ENCODE measurements at places on chromosomes 1 and 21.

- no peak for DNase-seq
These were observed 56.1 kb upstream of the BCL10 start for GRCh38 chr1:85332575-85332974.

DNA sequence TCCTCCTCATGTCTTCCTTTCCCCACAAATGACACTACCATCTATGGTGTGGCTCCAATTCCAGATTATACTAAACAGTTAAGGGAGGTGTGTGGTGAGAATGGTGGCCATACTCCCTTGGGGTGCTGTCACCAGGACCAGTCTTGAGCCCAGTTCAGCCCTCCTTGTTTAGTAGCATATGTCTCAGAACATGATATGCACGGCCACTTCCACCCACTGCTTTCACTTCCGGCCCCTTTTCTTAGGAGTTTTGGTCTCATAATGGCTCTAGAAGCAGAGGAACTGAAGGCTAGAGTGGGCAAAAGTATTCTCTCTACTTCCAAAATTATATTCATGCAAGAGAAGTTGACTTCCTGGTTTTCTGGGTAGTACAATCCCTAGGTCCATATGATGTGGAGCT, 45.3 kb upstream of the CACNA1E start:
- no peak for DNase-seq

- DNase-seq: peak; percentile 40
These were observed 39.0 kb upstream of the CADM3 start for GRCh38 chr1:159132271-159132881.

DNA sequence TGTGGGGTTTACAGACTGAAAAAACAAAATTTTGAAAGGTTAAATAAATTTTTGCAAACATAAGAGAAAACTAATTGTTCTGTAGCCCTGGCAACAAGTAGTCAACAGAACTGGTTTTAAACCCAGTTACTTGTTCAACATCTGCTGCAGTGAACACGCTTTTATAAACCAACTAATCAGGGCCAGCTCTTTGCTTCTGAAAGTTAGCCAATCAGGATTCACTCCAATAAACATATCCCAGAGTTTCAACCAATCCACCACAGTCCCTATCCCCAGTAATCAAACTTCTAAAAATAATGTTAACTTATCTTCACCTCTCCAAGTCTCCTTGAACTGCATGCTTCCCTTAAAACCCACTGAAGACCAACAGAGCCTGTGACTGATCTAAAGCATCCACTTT, 306.6 kb downstream of the CTH start:
- no peak for DNase-seq

GRCh38 chr21:42659416-42660117, 6.1 kb downstream of the PDE9A start:
- no peak for DNase-seq

DNA sequence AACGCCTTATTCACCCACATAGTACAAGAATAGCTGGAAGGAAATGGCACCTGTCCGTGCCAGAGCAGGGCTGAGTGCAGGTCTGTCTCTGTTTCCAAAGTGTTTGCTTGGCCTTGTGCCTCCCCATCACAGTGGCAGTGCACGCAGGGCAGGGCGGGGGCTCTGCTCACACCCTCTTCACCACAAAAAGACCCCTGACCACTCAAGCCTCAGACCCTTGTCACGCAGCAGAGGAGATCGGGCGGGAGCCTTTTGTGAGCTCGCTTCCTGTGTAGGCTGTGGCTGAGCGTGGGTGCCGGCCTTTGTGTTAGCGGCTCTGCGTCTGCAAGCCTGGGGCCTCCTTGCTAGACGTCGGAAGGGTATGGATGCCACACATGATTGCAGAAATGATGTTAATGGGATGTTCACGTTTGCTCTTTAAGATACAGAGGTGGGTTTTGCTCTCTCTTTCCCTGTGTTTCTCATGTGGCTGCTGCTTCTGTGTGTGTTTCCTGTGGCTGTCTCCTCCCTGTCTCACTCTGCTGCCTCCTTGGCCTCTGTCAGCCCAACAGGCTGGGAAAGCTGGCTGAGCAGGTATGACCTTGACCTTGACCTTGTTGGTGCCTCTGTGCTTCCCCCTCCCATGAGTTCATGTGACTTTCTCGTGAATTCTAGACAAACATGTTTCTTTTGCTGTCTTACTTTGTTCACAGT, 45.4 kb downstream of the S100B start:
- DNase-seq: peak; percentile 41

GRCh38 chr1:192183788-192184187, 25.5 kb downstream of the RGS18 start:
- DNase-seq: no peak

DNA sequence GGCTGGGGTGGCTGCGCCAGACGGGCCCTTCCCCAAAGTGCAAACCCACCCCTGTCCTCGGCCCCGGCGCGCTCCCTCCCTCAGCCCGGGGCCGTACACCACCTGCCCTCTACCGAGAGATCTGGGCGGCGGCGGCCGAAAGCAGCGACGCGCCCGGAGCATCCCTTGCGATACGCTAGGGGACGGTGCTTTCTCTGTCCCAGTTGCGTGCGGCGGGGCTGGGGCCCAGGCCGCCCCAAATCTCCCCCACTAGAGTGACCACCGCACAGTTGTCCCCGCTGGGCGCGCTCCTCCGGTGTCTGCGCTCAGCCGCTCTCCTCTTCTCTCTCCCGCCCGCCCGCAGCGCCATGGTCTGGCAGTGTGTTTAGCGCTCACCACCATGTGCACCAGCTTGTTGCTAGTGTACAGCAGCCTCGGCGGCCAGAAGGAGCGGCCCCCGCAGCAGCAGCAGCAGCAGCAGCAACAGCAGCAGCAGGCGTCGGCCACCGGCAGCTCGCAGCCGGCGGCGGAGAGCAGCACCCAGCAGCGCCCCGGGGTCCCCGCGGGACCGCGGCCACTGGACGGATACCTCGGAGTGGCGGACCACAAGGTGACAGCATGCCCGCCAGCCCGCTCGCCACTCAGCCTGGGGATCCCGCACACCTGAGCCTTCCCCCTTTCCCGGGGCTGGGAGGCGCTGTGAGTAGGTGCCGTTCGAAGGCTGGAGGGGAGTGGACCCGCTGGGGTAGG, 1.0 kb downstream of the ST6GALNAC5 start:
- DNase-seq: no peak

GRCh38 chr1:151024540-151025146, 11.7 kb upstream of the BNIPL start:
- peak; percentile 58 for DNase-seq

GRCh38 chr1:84698151-84699110, 8.2 kb upstream of the SSX2IP start:
- DNase-seq: no peak

DNA sequence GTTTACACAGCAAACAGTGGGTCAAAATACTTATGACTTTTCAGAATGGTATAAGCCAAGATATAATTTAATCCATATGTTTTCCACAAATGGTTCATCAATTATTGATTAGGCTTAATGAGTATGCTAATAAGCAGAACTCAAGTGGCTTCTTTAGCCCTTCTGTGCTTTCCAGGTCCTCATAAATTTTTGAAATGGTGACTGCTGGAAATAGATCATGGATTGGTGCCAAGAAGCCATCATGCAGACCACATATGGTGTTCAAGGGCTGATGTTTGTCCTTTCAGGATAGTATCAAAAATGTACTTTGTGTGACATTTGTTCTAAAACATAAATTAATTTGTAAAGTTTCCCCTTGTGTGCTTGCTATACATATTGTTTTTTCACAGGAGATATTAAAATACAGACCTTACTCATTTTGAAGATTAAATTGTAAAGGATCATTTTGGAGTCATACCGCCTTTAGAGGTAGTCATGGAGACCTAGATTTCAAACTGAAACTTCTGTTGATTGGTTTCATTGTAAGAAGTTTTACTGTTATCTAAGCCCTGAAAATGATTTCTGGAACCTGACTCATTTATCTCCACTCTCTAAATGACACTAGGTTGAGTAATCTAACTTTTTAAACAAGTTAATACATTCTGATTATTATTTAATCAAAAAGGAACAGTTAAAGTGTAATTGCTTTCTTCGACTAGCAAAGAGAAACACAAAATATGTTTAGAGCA, 507.9 kb downstream of the PLA2G4A start:
- no peak for DNase-seq

DNA sequence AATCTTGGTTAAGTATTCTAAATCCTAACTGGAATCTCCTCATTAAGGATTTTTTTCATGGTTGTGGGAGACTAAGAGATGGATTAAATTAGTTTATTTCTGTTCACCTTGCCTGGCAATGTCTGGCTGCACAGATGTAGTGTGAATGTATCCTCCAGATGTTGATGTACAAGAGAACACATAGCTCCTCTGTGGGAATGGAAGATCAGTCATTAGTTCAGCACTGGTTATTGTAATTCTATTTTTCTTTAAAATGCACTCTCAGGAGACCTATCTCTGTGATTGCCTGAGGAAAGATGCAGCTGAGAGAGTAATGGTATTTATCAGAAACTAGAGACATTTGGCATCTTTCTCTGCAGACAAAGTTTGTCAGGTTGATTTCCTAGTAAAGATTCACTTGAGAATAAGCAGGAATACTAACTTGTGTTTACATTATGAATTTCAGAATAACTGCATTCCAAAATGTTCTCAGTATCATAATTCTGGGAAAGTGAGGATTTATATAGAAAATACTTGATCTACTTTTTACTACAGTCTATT, 178.6 kb downstream of the GIPC2 start:
- no peak for DNase-seq

DNA sequence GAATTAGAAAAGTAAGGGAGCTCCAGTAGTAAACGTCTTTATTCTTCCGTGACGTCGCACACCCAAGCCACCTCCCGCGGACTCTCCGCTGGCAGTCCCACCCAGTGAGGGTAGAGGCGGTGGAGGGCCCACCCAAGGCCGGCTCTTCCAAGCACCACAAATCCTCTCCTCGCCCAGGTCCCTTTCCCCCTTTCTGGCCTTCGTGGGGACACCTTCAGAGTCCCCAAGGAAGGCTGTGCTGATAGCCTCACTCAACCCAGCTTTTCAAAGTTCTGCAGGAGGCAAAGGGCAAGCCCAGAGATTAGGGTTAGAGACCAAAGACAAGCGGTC, 349 bp upstream of the GPN2 start:
- no peak for DNase-seq

- no peak for DNase-seq
These were observed 238.4 kb downstream of the GPATCH2 start for GRCh38 chr1:217392441-217392840.

DNA sequence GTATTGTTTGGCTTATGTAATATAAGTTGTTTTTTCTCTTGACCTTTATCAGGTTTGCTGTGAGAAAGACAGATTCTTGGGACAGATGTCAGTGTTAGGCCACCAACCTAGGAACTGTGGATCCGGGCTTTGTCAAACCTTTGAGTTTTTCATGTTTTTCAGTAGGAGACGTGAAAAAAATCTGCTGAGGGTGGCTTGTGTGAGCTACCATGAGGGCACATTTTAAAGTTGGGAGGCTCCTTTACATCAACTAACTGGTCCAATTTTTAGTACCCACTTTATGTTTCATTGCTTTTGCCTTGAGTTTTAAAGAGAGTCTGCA, 801 bp downstream of the RPS6KC1 start:
- DNase-seq: no peak

- no peak for DNase-seq
These were observed 86.0 kb downstream of the SIM2 start for GRCh38 chr21:36784947-36785346.

DNA sequence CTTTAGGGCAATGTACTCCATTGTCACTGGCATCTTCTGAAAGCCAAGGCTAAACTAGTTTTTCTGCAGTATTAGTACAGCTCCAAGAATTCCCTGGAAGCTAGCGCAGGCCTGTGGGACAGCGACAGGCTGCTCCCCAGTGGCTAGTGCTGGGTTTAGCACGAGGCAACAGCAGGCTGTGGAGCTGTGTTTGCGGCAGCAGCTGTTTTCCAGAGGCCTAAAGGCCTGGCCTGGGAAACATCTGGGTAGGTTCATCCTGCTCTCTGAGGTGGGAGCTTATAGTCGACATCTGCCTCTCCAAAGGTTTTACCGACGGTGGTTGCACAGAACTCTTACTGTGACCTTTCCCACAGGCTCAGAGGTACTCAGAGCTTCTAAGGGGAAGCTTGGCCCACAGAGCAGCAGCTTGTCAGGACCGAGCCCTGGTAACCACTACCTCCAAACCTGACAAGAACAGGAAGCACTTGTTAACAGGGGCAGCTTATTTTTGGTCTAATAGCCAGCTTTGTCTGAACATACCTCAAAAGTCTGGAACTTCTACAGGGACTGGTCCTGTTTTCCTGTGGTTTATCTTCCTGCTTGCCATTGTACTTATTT, 17.2 kb downstream of the CC2D1B start:
- DNase-seq: no peak

DNA sequence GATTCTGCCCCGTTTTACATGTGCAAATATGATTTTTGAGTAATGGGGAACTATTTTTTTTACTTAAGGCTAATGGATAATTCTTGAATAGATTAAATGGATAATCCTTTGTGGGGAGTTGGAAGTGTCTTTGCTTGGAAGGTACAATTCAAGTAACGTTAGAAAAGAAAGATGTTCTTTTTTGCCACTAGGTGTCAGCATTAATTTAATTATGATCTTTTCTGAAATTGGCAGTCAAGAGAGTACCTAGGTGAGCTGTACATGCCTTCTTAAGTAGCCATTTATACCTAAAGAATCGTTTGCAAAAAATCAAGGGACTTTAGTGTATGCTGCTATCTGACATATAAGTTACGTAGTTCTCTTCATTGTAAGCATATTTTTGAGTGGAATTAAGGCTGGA, 2.2 kb downstream of the FBXO28 start:
- DNase-seq: peak; percentile 47

- DNase-seq: no peak
These were observed 12.6 kb upstream of the SERINC2 start for GRCh38 chr1:31400393-31400792.

DNA sequence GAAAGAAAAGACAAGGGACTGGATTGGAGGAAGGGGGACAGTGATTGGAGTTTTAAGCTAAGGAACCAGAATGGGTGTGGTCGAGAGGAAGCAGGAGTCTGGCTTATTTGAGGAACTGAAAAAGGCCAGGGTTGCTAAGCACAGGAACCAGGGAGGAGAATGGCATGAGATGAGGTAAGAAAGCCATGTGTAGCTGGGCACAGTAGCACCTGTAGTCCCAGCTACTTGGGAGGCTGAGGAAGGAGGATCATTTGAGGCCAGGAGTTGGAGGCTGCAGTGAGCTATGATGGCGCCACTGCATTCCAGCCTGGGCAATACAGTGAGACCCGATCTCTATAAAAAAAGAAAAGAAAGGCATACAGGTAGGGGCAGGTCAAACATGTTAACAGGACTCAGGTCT, 8.1 kb upstream of the KHDRBS1 start:
- no peak for DNase-seq

- DNase-seq: no peak
These were observed 17.9 kb downstream of the EPRS1 start for GRCh38 chr1:220028346-220028895.

DNA sequence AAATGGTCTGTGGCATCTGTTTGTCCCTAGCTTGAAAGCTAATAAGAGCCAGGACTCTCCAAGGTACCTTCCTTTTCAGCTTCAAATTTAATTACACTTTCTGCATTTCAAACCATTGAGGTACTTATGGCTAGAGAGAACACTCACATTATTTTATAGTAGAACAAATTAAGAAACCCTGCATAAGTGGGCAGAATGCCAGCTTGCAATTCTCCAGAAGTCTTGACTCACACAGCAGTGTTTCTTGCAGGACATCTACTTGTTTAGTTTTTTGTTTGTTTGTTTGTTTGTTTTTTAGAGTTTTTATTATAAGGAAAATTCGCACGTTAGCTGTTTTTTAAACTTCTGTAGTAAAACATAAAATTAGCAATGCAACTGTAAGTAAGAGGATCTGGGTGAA, 397.2 kb downstream of the NEGR1 start:
- DNase-seq: no peak

GRCh38 chr1:67211589-67212563, 45.6 kb downstream of the IL23R start:
- peak; percentile 13 for DNase-seq

Data from HepG2 (cell line).